IMR-90 (cell line): ENCODE measurements at places on chromosomes 16 and 17. TPM values are rescaled to one million over a fixed set of nuclear protein-coding genes. Genes with fewer than 3 reads are reported as not detected.

DNA sequence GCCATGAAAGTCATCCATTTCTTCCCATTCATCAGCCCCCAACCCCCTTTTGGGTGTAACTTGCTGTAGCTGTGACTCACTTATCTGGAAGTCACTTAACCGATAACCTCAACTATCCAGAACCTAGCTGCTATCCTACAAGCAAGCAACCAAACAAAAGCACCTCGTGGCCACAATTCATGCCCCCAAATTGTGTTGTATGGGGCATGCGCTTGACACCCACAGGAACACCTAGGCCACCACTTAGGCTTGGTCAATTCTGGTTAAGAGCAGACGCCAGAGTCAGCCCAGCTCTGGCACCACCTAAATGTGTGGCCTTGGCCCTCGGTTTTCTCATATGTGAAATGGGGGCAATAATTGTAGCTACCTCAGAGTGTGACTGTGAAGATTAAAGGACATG, 3.7 kb downstream of the PIK3R5 start:
- no peak for DNase-seq

DNA sequence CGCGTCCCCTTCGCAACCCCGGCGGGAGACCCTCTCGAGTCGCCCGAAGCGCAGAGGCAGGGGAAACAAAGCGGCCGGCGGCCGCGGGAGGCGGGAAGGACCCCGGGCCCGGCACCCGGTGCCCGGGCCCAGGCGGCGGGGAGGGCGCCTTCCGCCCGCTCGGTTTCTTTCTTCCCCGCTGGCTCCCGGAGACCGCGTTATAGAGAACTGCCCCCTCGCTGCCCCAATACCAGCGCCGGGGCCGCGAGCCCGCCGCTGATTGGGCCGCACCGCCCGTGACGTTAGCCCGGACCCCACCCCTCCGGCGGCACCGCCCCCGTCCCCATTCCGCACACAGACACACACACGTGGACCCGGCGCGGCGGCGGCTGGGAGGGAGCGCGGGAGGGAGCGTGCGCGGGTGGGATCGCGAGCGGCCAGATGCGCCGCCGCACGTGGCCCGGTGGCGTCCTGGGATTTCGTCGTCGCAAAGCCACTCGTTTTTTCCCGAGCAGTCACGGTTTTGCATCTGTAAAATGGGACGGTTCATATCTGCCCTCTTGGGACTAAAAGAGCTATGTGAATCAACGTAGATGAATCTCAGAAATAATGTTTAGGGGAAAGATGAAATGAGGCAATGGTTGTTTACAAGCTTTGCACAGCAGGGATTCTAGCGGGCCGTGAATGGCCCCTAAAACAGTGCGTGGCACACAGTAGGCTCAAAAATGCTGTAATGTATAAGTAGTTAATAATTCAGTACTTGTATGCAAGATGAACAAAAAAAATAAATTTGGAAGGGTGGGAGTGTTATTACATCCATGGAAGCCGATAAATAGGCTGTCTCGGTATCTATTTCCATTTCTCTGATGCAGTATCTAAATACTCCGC, at the start of gene EPOP:
Gene EPOP (minus strand): TSS at position 209 of the 867 bp plus-strand sequence. CDS start 462 bp downstream, outside the sequence.
- DNase-seq: peak; percentile 76

GRCh38 chr17:21217346-21217745, 3.4 kb upstream of the TMEM11 start:
- no peak for DNase-seq

GRCh38 chr17:36793976-36794375, 143.3 kb upstream of the LHX1 start:
- DNase-seq: no peak

DNA sequence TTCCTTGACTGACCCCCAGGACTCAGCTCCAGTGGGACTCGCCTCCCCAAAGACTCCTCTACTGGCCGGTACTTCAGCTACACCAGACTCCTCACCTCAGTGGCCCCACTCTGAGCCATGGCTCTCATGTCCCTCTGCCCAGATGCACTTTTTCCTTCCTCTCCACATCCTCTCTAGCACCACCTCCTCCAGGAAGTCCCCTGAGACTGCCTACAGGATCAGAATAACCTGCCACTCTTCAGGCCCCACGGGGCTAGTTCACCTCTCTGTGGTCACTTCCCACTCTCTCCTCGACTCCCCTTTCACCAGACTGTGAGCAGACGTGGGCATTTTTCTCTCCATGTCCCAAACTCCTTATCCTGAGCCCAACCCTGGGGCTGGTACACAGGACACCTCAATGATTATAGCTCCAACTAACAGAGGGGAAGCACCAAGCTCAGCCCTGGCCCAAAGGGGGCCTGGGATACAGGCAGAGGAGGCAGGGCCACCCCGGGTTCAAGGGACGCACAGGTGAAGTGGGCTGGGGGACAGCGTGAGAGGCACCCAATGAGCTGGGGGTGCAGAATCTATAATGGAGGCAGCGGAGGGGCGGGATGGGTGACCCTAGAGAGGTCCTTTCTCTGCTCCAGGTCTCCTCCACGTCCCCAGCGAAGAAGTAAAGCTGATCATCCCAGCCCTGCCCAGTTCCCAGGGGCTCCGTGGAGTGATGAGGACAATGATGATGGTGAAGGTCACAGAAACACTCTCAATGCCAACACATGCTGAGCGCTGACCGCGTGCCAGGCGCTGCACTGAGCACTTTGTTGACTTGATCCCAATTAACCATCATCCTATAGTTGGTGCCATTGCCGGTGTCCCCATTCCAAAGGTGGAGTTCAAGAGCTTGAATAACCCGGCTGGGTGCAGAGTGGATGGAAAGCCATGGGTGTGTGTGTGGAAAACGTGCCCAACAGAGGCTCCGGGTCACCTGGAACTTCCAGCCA, 3.9 kb downstream of the TRPV3 start:
- DNase-seq: no peak

DNA sequence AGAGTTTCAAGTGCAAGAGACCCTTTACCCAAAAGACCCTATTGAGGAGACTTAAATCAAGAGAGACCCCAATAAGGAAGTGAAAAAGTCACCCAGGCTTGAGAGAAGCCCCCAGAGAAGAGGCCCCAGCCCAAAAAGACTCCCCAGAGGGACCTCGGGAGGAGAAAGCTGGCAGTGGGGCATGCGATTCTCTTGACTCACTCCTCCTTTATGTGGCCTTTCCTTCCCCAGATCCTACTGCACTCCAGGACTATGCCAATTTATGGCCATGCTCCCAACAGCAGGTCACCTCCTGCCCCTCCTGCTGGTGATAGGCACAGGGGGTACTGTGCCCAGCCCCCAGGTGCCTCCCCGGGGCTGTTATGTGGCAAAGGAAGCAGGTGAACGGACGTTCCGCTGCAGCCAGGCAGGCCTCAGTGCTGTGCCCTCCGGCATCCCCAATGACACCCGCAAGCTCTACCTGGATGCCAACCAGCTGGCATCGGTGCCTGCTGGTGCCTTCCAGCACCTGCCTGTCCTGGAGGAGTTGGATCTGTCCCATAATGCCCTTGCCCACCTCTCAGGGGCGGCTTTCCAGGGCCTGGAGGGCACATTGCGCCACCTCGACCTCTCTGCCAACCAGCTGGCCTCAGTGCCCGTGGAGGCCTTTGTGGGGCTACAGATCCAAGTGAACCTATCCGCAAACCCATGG, 16.3 kb downstream of the LRRC3C start:
- DNase-seq: no peak

DNA sequence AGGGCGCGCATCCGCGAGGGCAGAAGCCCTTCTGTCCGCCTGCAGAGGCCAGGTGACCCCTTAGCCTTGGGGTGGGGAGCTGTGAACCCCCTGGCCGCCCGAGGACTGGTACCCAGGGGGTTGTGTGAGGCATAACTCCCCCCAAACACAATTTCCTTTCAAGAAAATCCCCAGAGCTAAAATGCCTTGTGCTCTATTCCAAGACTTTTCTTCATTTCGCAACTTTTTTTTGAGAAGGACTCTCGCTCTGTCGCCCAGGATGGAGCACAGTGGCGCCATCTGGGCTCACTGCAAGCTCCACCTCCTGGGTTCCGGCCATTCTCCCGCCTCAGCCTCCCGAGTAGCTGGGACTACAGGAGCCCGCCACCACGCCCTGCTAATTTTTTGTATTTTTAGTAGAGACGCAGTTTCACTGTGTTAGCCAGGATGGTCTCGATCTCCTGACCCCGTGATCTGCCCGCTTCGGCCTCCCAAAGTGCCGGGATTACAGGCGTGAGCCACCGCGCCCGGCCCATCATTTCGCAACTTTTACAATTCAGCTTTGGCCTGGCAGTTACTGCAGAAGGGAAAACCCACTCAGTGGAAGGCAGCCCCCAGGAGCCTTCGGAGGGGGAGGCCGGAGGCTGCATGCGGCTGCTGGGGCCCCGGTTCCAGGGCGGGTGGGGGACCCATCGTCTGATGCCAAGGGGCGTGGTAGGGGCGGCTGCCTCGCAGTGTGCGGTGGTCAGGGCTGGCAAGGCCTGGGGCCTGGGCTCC, 963 bp upstream of the APRT start:
- peak; percentile 37 for DNase-seq

DNA sequence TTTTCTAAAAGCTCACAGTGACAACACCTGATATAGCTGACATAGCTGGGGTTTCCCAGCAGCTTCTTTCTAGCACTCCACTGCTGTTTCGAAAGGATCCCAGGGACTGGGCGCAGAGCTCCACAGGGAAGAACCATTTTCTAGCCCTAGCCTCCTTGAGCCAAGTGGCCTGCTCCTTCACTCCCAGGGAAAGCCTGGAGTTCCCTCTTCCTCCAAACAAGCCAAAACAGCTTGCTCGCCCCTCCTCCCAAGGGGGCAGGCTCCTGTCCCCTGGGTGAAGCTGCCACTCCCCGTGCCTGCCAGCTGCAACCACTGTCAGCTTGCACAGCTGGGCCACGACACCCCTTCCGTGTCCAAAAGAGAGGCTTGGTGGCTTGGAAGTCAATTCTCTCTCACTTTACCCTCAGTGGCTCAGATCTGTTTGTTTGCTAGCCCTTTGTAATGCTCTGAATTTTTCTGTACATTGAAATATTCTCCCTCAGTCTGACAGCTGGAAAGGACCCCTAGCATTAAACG, 59.8 kb downstream of the CYTH1 start:
- no peak for DNase-seq

DNA sequence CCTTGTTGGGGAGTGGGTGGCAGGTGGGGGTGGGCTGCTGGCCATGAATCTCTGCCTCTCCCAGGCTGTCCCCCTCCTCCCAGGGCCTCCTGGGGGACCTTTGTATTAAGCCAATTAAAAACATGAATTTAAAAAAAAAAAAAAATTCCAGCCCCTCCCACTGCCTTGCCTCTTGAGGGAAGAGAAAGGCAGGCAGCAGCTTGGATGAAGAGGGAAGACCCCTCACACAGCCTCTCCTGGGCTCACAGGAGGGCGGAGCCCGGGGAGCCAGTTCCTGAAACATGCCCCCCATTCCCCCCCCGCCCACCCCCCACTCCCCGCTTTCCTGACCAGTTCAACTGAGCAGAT, 1.8 kb upstream of the TCAP start:
- no peak for DNase-seq

Gene NLK
- total RNA-seq: 23.3 and 29.2 TPM in 2 replicates

Gene HAP1
- total RNA-seq: under 0.01 TPM in 1 of 2 replicates, not detected in the other

Gene CASKIN1
- total RNA-seq: not detected in 2 replicates
